ENCODE measurements at places on chromosomes 4 and X.
A peak's percentile ranks its signal among the peaks of the same experiment; 100 is the strongest.

- no peak for DNase-seq
Measured at GRCh38 chrX:153304988-153305736, 16.4 kb downstream of the PNMA6F start.

DNA sequence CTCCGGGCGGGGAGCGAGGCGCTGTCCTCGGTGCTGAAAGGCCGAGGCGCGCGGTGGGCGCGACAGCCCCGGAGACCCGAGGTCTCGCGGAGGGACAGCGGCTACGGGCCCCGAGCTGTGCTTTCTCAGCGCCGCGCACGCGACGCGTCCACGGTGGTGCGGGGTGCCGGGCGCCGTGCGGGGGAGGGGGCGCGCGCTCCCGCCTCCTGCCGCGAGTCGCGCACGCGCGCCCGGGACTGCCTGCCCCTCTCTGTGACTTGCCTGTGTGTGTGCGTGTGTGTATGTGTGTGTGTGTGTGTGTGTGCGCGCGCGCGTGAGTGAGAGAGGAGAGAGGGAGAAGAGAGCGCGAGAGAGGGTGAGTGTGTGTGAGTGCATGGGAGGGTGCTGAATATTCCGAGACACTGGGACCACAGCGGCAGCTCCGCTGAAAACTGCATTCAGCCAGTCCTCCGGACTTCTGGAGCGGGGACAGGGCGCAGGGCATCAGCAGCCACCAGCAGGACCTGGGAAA lies at the start of gene GRIA2:
Gene GRIA2 (plus strand): TSS at position 358 of the 511 bp plus-strand sequence. CDS start 315 bp downstream, outside the sequence.
- DNase-seq = no peak

- no peak for DNase-seq
Measured at GRCh38 chrX:151396042-151396824, 773 bp upstream of the VMA21 start.

GRCh38 chrX:154125391-154126040 lies 18.5 kb upstream of the OPN1LW start:
- DNase-seq = no peak

DNA sequence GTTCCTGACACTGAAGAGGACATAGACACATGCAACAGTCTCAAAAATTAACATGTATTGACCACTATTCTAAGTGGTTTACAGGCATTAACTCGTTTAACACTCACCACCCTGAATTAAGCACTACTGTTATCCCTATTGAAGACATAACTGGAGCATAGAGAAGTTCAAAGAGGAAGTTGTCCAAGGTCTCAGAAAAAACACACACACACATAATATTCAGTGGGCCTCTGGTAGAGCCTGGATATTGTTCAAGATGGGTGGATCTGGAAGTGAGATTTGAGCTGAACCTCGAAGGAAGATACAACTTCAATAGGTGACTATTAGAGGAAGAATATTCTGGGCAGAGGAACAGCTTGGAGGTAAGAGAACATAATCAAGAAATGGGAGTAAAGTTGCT lies 334.9 kb downstream of the HNRNPD start:
- DNase-seq = no peak

DNA sequence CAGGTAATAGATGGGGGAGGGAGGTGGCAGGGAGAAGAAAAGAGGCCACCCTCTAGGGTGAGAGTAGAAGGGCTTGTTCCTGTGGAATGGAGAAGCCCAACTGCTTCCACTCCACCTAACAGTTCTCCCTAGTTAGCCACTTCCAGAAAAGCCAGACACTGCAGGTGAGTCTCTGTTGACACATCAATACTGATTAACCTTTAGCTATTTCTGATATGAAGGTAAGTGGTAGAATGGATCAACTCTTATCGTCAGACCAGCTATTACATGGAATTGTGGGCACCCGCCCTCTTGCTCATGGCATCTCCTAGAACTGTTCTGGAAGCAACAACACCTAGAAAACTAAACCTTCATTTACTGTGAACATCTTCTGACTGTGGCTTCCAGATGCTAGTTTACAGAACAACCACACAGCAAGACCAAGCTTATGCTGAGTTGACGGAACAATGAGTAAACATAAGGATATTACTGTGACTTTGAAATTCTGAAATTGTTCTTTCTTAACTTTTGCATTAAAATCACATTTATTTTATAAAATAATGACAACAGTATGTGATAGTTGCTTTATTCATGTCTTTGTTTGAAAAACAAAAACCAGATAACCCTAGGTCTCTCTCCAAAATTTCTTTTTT lies 44.7 kb downstream of the ANXA3 start:
- no peak for DNase-seq

DNA sequence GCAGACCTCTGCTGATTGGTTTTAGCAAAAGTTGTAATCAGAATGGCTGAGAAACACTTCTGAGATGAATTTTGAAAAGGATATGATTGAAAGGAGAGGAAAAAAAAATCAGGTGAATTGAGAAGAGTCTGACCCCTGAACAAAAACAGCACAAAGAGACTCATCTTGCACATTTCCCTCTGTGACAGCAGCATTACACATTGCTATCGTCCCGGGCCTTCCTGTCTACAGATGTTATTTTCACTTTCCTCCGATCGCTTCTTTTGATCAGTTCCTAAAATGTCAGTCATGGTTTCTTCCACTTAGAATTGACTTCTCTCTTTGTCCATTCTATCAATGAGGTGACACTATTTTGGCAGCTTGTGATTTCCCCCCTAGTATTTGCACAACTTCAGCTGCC lies 262.6 kb downstream of the GPC3 start:
- DNase-seq = no peak

- peak; percentile 70 for DNase-seq
Measured at GRCh38 chr4:180828455-180829018, 1414.7 kb upstream of the TENM3 start.

- no peak for DNase-seq
Measured at GRCh38 chrX:1941321-1941720, 326.5 kb downstream of the ASMT start.

GRCh38 chr4:24496597-24496996 lies 87.8 kb downstream of the DHX15 start:
- no peak for DNase-seq

- no peak for DNase-seq
Measured at GRCh38 chrX:48558271-48558670, 16.0 kb upstream of the RBM3 start.

DNA sequence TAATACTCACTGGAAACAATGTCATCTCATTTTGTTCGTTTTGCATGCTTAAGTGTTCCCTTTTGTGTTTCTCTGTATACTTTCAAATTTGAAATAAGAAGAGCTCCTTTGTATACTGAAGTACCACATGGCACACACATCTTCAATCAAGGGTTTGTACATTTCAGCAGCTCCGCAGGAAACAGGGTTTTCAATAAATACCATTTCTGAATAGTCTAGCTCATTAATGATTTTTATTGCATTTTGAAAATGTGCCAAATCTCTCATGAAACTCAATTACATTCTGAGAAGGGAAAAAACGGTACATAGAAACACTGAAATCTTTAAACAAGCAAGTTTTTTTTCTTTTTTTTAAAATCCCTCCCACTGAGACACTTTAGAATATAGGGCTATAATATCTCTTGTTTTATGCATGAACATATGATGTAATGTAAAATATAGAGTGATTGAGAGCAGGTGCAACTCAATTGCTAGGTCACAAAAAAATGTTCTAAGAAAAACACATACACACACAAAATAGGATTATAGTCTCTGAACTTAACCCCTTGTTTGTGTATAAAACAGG lies 914.2 kb upstream of the PCDH7 start:
- DNase-seq = no peak

DNA sequence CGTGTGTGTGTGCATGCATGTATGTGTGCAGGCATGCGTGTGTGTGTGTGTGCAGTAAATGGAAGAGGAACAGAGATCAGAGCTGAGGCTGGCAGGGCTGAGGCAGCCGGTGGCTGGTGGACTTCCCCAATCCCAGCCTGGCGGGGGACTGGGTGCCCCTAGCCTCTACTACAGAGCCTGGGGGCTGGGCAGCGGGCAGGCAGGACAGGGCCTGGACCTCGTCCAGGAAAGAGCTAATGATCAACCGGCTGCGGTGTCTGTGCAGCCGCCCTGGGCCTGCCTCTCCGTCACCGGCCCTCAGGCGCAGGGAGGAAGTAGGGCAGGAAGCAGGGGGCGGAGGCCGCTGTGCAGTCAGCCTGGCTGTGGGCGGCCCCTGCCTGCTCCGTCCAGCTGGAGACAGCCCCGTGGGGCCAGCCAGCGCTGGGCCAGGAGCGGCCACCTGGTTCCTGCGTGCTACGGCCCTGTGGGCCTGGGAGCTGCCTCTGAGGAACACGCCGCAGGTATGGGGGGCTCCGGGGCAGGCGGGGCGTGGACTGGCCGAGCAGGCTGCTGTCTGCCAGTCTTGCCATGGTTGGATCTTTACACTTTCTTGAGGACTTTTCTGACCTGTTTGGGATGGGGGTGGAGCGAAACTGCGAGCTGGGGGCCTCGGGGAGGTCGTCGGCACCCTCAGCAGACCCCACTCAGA lies at the start of gene SH3TC1:
Gene SH3TC1 (plus strand): TSS at position 385 of the 688 bp plus-strand sequence. CDS start 5,905 bp downstream, outside the sequence.
- DNase-seq = no peak

- no peak for DNase-seq
Measured at GRCh38 chr4:180717451-180718033, 1525.7 kb upstream of the TENM3 start.

DNA sequence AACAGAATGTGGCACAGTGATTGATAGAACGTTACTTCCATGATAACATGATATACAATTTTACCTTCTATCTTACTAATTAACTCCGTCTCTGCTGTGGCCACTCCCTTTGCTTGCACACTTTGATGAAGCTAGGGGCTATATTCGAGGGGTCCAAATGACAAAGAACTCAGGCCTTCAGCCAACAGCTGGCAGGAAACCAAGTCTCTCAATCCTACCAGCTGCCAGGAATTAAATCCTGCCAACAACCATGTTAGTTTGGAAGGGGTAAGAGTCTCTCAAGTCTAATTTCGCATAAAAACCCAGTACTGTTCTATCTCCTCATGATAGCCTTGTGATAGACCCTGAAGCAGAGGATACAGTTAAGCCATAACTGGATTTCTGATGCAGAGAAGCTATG lies 1122.9 kb upstream of the PCDH10 start:
- peak; percentile 60 for DNase-seq

DNA sequence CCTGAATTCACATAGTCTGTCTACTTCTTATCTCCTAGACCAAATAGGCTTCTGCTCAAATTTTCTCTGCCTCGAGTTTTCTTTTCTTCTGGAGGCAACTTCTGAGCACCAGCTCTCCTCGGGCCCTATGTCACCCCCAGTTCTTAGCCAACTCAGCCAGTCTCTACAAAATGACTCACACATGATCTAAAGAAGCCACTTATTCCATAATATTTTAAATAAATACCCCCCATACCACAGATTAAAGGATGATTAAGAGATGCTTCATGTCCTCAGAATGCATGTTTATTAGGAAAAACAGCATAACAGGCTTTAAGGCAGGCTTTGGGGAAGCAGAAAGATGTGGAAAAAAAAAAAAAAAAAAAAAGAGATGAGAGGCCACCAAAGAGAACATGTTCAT lies 36.6 kb upstream of the DDX53 start:
- DNase-seq = no peak

DNA sequence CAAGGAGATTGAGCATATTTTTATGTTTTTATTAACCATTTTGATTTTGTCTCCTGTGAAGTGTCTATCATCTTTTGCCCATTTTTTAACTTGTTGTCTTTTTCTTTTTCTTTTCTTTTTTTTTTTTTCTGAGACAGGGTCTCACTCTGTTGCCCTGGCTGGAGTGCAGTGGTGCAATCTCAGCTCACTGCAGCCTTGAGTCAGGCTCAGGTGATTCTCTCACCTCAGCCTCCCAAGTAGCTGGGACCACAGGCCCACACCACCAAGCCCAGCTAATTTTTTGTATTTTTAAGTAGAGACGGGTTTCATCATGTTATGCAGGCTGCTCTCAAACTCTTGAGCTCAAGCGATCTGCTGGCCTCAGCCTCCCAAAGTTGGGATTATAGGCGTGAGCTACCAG lies 4.6 kb upstream of the ADD1 start:
- no peak for DNase-seq

DNA sequence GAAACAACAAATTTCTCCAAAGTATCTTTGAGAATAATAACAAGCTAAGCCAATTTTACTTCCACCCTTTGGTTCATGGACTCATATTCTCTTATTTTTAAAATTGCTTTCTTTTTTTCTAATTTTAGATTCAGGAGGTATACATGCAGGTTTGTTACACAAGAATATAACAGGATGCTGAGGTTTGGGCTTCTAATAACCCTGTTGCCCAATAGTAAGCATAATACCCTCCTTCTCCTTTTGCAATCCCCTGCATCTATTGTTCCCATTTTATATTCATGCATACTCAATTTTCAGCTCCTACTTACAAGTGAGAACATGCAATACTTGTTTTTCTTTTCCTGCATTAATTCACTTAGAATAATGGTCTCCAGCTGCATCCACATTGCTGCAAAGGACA lies 202.3 kb upstream of the FSTL5 start:
- no peak for DNase-seq

DNA sequence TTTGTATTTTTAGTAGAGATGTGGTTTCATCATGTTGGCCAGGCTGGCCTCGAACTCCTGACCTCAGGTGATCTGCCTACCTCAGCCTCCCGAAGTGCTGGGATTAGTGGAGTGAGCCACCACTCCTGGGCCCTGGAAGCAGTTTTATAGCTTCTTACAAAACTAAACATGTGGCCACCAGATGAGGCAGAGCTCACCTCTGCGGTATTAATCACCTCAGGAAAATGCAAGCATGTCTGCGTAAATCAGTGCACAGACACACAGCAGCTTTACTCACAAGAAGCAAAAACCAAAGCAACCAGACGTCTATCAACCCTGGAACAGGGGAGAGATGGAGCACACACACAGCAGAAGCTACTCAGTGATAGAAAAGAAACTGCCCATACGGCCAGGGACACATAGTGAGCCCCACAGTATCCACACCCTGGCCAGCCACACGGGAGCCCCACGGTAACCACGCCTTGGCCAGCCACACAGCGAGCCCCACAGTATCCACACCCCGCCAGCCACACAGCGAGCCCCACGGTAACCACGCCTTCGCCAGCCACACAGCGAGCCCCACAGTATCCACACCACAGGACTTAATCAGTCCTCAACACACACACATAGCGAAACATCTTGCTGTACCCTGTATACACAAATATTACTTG lies 30.2 kb downstream of the PPP2R3B start:
- no peak for DNase-seq

Data from NCI-H2081 treated with DMSO at 0.1 percent for 48 hours (cell line).